ENCODE measurements at places on chromosomes 16 and 17. TPM values are rescaled to one million over a fixed set of nuclear protein-coding genes. Genes with fewer than 3 reads are reported as not detected.

ALOX12 gene
- not detected for total RNA-seq

ZP2 gene
- total RNA-seq = not detected

SPIRE2 gene
- 4.9 TPM for total RNA-seq

CD300E gene
- total RNA-seq = not detected

KRTAP9-2 gene
- not detected for total RNA-seq

CTRL gene
- total RNA-seq = 1.6 TPM

AHSP gene
- total RNA-seq = not detected

ZSCAN10 gene
- total RNA-seq = not detected

GPR139 gene
- total RNA-seq = not detected

NPB gene
- 0.55 TPM for total RNA-seq

CNTNAP1 gene
- total RNA-seq = 5.3 TPM

SMARCE1 gene
- total RNA-seq = 111 TPM

USP6 gene
- total RNA-seq = not detected

CA4 gene
- not detected for total RNA-seq

CCL1 gene
- not detected for total RNA-seq

ADCY9 gene
- 7.4 TPM for total RNA-seq

HS3ST6 gene
- 1.5 TPM for total RNA-seq

SRL gene
- total RNA-seq = 0.06 TPM

NUPR1 gene
- total RNA-seq = 11.2 TPM

FOXF1 gene
- total RNA-seq = not detected

CHST4 gene
- total RNA-seq = 0.08 TPM

KRTAP9-8 gene
- not detected for total RNA-seq

PLA2G10 gene
- 0.49 TPM for total RNA-seq

RNF43 gene
- total RNA-seq = 0.23 TPM

CSH1 gene
- not detected for total RNA-seq

AGRP gene
- not detected for total RNA-seq

GRIN2A gene
- total RNA-seq = not detected

RCVRN gene
- total RNA-seq = not detected

ZPBP2 gene
- total RNA-seq = not detected

MRPS34 gene
- 168 TPM for total RNA-seq

LHX1 gene
- total RNA-seq = 0.79 TPM

MAF gene
- total RNA-seq = 0.33 TPM

SULT1A2 gene
- 0.19 TPM for total RNA-seq

LAT gene
- total RNA-seq = 2.9 TPM

GRAP gene
- 0.43 TPM for total RNA-seq

NXN gene
- total RNA-seq = 23.9 TPM

NOMO2 gene
- 110 TPM for total RNA-seq

FOXN1 gene
- 0.06 TPM for total RNA-seq

WNT3 gene
- 3.6 TPM for total RNA-seq

TMEM204 gene
- not detected for total RNA-seq

CDRT15 gene
- not detected for total RNA-seq

PARD6A gene
- total RNA-seq = 1.3 TPM

GID4 gene
- total RNA-seq = 9.3 TPM

KCNH6 gene
- not detected for total RNA-seq

NOG gene
- total RNA-seq = 0.78 TPM

DPEP2 gene
- not detected for total RNA-seq

AURKB gene
- 164 TPM for total RNA-seq

ZG16B gene
- 0.62 TPM for total RNA-seq

C17orf50 gene
- total RNA-seq = 0.59 TPM

CUEDC1 gene
- 54.2 TPM for total RNA-seq

GUCY2D gene
- total RNA-seq = 0.38 TPM

KRTAP4-1 gene
- total RNA-seq = 0.38 TPM

All from A549 treated with Mapracorat at 1 μM for 4 hours (cell line).